ENCODE measurements at places on chromosomes 5 and 9.

- no peak for DNase-seq
Measured at GRCh38 chr9:85730916-85731630, 10.7 kb downstream of the AGTPBP1 start.

GRCh38 chr9:97388721-97389238 lies 23.1 kb upstream of the TDRD7 start:
- DNase-seq: peak; percentile 51

- no peak for DNase-seq
Measured at GRCh38 chr5:113043491-113043931, 66.9 kb downstream of the DCP2 start.

- no peak for DNase-seq
Measured at GRCh38 chr9:95273369-95274022, 44.0 kb downstream of the FANCC start.

DNA sequence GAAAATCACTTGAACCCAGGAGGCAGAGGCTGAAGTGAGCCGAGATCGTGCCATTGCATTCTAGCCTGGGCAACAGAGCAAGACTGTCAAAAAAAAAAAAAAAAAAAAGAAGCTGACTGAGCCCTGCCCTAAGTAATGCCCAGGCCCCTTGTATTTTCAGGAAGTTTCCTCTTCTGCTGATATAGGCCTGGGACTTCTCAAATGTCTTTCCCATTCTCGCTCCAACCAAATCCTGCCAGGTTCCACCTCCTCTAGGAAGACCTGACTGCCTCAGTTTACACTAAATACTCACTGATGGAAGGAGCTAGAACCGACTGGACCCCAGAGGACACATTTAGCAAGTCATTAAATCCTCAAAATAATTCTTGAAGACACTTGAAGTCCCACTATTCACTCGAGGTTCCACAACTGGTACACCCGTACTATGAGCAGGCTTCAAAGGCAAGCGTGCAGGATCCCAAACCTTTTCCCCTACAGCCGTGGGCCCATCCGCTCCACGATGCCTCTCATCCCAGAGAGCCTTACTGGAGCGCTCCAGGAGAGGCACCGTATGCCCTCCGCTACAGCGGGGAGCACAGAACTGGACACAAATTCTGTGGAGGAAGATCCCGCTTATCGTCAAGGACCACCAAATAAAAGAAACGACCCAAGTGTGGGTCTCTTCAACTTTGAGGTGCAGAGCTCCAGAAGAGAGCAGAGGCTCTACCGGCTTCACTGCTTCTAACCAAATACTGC lies 676 bp downstream of the NOL6 start:
- no peak for DNase-seq

DNA sequence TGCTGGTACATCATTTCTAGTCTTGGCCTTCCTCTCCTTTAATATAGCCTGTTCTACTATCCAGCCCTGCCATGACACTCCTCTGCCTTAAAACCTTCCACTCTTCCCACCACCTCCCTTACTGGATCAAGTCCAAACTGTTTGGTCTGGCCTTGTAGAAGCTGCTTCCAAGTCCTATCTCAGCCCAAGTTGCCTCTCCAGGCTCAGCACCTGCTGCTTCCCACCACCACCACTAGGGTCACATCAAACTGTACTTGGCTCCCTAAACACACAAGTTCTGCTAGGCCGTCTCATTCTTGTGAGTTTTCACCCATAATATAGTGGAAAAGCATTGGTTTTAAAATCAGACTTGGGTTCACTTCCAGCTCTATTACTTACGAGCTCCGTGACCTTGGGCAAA lies 1.4 kb downstream of the NDUFA8 start:
- DNase-seq: peak; percentile 55

- DNase-seq: no peak
Measured at GRCh38 chr5:78809444-78809843, 160.9 kb upstream of the LHFPL2 start.

DNA sequence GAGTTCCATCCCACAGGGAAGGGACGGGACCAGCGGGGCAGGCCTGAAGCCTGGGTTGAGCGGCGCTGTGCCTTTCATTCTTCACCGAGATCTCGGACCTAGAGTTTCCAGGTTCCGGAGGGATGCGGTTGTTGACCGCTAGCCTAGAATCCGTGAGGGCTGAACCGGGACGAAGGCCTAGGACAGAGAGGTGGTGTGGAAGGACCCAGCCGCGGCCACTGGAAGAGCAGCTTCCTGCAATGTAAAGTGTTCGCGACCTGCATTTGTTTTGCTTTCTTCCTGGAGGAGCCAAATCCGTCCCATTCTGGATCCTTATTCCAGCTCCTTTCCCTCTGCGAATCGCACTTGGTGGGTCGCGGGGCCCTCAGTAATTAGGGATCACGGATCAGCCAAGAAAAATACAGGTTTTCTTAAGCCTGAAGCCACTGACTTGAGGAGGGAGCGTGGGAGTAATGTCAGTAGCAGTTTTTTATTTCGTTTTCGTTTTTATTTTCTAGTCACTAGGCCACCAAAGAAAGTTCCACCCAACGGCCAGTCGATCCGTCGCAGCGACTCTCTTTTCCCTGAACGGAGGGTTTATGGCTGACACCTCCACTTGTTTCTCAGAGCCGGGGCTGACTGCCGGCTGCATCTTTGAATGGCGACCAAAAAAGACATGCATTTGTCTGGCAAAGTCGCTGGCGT lies 48.6 kb downstream of the ANXA2R start:
- DNase-seq: no peak

DNA sequence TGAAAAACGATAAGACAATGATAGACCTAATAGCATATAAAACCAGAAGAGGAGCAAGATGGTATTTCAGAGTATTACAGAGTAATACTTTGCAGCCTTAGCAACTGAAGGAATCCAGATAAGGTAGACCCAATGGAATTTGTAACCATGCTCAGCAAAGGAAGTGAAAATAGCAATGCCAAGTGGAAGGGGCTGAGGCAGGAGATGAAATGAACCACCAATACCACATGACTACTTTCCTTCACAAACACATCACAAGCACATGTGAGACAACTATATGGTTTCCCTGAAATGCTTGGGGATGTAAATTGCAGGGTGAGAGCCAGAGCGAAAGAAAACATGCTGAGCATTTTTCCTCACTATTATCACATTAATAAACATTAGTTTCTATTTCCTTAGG lies 79.8 kb upstream of the MELK start:
- peak; percentile 23 for DNase-seq

All from T-cell (primary cell).